ENCODE measurements at places on chromosomes 11 and 22.

DNA sequence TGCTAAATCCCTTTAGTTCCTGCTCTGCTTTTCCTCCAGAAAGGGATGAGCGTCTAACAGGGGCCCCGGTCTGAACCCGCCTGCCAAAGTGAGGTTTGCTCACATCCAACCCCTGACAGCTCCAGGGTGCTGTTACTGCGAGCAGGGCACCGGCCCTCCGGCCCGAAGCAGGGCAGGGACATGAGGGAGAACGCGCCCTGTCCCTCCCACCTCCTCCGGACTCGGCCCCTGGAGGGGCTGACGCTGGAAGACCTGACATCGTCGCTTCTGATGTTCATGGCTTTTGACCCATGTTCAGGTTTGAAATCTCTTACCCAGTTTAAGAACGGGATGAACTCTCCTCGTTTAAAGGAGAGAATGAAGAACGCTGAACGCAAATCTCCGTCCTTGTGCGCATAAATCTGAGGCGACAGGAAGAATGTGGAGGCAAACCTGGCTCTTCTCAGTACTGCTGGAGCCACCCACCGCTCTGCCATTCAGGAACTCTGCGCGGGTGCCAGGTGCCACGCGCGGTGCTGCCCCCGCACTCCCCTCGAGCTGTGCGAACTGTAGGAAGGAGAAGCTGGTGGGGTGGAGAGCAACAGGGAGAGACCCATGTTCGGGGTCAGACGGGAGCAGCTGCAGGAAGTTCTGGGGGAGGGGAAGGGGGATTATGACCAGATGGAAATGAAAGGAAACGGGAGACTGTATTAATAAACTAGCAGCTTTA lies 826 bp upstream of the EEF1G start:
- peaks cover 25% of the 10 kb centered on the region for H3K4me1 ChIP-seq
- DNase-seq, result no peak
- H3K27me3 ChIP-seq, result no peaks in the 10 kb centered on the region

- H3K4me1 ChIP-seq, result no peaks in the 10 kb centered on the region
- no peak overlapping the region for H3K4me3 ChIP-seq
- no peaks in the 10 kb centered on the region for H3K36me3 ChIP-seq
Measured at GRCh38 chr11:99244613-99245012, 223.9 kb downstream of the CNTN5 start.

GRCh38 chr11:61718621-61719302 lies 33.7 kb upstream of the MYRF start:
- no peak overlapping the region for H3K4me3 ChIP-seq
- H3K27me3 ChIP-seq, result no peaks in the 10 kb centered on the region
- H3K4me1 ChIP-seq, result peaks cover 19% of the 10 kb centered on the region
- no peaks in the 10 kb centered on the region for H3K36me3 ChIP-seq

- H3K4me1 ChIP-seq, result no peaks in the 10 kb centered on the region
- no peaks in the 10 kb centered on the region for H3K27me3 ChIP-seq
- H3K36me3 ChIP-seq, result peaks cover 2% of the 10 kb centered on the region
- H3K27ac ChIP-seq, result no peak overlapping the region
- no peak for DNase-seq
Measured at GRCh38 chr11:3036419-3036818, 20.8 kb downstream of the CARS1 start.

DNA sequence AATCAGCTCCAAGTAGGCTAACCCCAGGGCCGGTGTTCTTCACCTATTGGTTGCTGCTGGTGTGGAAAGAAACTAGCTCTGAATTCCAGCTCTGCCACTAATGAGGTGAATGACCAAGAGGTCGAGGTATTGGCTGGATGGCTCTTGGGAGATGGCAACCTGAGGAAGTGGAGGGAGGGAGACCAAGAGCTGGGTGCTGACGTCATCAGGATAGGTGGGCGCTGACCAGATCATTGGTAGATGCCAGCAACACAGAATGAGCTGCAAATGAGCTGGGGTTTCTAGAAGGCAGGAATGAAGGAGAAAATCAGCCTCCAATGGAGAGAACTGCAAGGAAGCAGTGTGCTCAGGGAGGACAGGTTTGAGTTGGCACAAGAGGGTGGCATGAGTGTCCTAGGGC lies 14.7 kb upstream of the CSF2RB start:
- H3K27me3 ChIP-seq, result no peaks in the 10 kb centered on the region
- no peaks in the 10 kb centered on the region for H3K4me1 ChIP-seq
- no peaks in the 10 kb centered on the region for H3K36me3 ChIP-seq
- H3K27ac ChIP-seq, result no peak overlapping the region
- no peak overlapping the region for H3K4me3 ChIP-seq

DNA sequence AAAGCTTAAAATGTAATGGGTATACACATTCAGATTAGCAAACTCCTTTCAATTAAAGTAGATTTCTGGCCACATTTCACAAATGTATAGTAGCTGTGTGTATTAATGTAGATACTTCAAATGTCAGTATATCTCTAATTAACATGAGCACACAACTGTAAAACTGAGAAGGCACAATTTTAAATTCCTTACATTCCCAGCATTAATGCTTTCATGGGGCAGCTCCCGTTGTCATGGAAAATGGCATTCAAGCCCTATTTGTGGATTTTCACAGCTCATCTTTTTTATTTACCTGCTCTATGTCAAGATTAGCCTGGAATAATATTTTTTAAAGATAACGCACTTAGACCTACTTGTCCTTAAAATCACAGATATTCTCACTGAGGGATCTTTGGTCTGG lies 113.6 kb upstream of the SOX6 start:
- H3K4me3 ChIP-seq, result no peak overlapping the region
- peaks cover 19% of the 10 kb centered on the region for H3K4me1 ChIP-seq
- no peak for DNase-seq
- H3K27ac ChIP-seq, result peak overlapping the region; percentile 63

DNA sequence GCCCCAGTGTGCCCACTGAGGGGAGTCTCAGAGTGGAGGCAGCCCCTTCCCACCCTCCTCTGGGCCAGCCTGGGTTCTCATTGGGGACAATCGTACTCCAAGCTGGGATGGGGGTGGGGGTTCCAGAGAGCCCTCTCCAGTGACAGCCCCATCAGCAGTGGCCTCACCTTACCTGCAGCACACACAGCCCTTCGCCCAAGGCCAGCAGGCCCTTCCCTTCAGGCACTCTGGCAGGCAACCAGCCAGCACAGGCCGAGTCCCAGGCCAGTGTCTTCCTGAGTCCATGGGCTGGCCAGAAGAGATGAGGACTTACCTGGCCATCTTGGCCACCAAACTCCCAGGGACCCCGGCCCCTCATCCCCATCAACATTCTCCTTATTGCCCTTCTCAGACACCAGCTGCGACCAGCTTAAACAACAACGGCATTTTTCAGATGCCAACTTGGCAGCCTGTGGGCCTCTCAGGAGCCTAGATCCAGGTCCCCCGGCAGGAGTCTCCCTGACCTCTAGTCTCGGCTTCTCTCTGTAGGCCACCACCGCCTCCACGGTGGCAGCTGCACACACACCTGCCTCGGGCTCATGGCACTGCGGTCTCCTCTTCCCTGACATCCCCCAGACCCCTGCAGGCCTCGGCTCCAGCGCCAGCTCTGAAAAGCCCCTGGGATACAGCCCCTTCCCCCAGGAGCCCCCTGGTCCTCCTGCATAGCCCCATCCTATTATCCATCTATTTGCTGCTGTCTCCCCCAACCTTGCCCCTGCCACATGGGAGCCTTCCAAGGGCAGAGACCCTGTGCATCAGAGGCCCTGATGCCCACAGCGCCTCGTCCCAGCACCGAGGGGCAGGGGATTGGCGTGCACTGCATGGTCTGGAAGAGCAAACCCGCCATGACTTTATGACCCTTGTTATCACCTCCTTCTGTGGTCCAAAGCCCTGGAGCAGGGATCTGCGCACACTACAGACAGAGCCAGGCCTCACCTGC lies 111.2 kb upstream of the FGF3 start:
- no peak for DNase-seq
- peak overlapping the region; percentile 36 for H3K27ac ChIP-seq
- no peaks in the 10 kb centered on the region for H3K27me3 ChIP-seq
- no peak overlapping the region for H3K4me3 ChIP-seq
- no peaks in the 10 kb centered on the region for H3K36me3 ChIP-seq

- no peak for DNase-seq
- H3K36me3 ChIP-seq, result no peaks in the 10 kb centered on the region
- H3K4me3 ChIP-seq, result no peak overlapping the region
Measured at GRCh38 chr22:47299863-47300697, 537.6 kb downstream of the TBC1D22A start.

All from Caco-2 (cell line).